ENCODE measurements at places on chromosomes 2 and 18. TPM values are rescaled to one million over a fixed set of nuclear protein-coding genes. Genes with fewer than 3 reads are reported as not detected.

The MYOM1 gene
- polyA plus RNA-seq: 16.9 TPM

The OXER1 gene
- 1.3 TPM for polyA plus RNA-seq

The RAPGEF4 gene
- 14.3 TPM for polyA plus RNA-seq

The SLC8A1 gene
- polyA plus RNA-seq: 3.6 TPM

The POU3F3 gene
- 0.96 TPM for polyA plus RNA-seq
